ENCODE measurements at places on chromosomes 7 and 10.

GRCh38 chr10:50851884-50852671 is 33.3 kb downstream of the A1CF start:
- no peak for DNase-seq

DNA sequence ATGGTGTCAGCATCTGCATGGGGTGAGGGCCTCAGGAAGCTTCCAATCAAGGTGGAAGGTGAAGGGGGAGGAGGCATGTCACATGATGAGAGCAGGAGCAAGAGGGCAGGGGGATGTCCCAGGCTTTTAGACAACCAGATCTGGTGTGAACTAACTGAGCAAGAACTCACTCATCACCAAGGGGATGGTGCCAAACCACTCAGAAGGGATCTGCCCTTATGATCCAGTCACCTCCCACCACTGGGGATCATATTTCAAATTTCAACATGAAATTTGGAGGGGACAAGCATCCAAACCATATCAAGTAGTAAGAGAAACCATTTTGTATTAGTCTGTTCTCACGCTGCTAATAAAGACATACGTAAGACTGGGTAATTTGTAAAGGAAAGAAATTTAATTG is 33.6 kb downstream of the THNSL1 start:
- DNase-seq, result no peak

DNA sequence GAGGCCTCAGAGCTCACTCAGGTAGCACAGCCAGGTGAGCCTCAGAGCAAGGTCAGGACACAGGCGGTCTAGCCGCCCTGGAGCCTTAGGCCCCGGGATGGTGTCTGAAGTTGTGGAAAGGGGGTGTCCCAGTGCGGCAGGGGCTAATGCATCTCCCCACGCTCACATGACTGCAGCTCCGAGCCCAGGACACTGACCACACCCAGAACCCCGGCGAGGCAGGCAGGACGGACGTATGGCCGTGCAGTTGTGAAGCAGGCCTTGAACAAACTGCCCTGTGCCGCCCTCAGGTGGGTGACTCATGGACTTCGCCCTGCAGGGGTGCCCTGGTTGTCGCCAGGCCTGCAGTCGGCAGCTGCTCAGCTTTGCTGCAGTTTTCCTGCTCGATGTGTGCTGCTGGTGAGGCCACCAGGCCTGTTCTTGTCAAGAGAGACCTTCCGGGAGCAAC is 5.0 kb upstream of the PRKAR1B start:
- DNase-seq, result no peak

GRCh38 chr10:45566415-45566814 is 106.2 kb downstream of the ZFAND4 start:
- DNase-seq, result no peak

GRCh38 chr10:5546891-5547680 is 22.3 kb downstream of the CALML3 start:
- DNase-seq, result no peak

DNA sequence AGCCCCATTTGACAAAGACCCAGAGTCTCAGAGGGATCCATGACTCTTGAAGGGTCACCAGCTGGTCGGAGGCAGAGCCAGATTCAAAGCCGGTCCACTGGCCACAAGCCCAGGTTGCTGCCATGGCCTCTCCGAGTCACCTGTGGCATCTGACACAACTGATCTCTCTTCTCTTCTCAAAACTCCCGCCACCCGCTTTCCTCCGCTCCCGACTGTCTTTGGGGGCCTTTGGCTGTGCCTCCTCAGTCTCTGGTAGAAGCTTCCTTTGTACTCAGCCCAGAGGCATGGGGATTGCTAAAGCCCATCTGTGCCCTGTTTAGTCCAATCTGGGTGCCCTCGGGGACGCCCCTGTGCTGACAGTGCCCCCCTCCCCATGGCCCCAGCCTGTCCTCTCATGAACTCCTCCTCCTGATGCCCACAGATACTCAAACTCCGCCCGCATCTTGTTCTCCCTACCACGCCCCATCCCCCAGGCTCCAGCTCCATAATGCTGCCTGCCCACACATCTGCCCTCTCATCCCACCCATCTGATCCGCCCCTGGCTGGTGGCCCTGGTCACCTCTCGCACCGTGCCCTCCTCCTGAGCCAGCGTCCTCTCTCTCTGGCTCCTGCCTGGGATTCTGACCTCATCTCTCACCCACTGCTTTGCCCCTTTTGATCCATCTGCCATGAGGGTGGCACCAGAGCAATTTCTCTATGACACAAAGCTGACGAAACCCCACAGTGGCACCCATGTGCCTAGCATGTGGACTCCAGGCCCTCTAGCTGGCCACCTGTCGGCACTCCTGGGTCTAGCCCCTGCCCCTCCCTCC is 150.6 kb downstream of the SLIT1 start:
- DNase-seq, result no peak

GRCh38 chr10:44873160-44873559 is 38.0 kb upstream of the TMEM72 start:
- DNase-seq, result no peak

DNA sequence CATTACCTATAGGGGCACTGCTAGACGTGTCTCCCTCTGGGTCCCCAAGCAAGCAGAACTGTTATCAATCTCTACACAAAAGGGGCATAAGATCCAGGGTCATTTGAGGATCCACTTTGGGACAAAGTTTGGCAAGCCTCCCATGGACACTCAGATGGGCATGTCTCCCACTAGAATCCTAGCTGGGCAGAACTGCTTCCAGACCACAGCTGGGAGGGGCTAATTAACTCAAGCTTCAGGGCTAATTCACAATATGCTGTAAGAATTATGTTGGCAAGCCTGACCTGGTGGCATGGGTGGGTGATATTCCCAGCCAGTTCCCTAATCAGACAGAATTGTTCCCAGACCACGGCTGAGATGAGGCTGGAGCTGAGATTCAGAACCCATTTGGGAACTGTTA is 738.4 kb upstream of the FZD8 start:
- no peak for DNase-seq

DNA sequence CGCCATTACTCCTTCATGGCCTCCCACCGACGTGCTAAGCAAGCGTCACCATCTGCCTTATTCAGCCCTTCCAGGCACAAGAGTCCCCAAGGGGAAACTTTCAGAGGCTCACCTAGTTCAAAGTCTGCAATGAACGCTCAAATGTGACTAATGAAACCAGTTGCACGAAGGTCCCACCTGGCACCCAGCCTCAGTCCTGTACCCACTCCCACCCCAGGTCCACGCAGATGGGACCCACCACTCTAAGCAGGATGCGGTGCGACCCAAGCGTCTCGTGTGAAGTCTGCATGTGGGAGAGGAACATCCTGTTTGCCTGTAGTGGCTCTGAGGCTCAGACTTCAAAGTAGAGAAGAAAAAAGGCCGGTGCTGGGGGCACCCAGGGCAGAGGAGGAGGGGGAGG is 40.3 kb downstream of the RGS10 start:
- peak; percentile 79 for DNase-seq
